ENCODE measurements at places on chromosomes 16 and 17.

GRCh38 chr17:1573932-1574696, 11.5 kb upstream of the PITPNA start:
- DNase-seq: peak; percentile 72

GRCh38 chr16:67260426-67261063, 11.8 kb downstream of the SLC9A5 start:
- DNase-seq: no peak

- DNase-seq: peak; percentile 49
Measured at GRCh38 chr17:3534881-3535252, 22.7 kb downstream of the TRPV3 start.

DNA sequence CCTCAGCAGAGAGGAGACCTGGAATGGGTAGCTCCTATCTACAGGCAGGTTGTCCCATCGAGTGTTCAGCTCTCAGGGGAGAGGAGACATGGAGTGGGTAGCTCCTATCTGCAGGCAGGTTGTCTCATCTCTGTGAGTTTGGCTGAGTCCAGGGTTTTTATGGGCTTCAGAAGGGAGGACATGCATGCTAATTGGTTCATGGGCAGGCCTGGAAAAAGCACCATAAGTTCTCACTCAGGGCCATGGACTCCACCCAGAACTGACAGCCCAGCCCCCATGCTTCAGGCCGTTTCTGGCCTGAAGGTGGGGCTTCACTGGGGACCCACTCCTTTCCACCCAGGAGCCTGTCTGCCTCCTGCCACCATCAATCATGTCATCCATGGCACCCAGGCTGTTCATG, 84.0 kb downstream of the CYB561 start:
- DNase-seq: no peak

DNA sequence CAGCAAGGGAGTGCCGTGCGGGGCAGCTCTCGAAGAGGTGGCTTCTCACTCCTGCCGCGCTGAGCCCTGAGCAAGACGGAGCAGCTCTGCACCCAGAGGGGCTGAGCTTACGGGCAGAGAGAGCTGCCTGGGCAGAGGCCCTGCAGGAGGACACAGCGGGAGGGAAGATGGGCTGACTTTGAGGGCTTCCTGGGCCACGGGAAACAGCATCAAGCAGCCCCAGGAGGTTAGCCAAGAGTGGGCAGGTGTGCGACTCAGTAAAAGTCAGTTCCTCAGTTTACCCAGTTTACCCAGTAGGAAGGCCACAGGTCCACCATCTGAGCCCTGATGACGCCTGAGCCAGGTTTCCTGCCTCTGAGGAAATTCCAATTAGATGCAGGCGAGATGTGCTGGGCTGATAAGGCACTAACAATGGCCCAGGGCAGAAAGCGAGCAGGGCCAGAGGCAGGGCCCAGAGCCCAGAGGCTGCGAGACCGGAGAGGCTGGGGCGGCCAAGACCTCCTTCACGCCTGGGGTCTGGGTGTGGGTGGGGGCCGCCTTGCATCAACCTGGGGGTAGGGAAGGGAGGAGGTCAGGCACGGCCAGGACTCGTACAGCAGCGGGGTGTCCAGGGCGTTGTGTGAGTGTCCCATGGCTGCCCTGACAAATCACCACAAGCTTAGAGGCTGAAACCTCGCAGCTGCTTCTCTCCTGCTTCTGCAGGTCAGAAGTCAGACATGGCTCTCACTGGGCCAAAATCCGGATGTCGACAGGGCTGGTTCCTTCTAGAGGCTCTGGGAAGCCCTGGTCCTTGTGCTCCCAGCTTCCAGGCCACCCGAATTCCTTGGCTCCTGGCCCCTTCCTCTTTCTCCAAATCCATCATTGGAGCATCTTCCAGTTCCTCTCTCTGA, 32.0 kb upstream of the CIBAR2 start:
- no peak for DNase-seq

GRCh38 chr16:80903616-80904015, 99.2 kb upstream of the CDYL2 start:
- no peak for DNase-seq

DNA sequence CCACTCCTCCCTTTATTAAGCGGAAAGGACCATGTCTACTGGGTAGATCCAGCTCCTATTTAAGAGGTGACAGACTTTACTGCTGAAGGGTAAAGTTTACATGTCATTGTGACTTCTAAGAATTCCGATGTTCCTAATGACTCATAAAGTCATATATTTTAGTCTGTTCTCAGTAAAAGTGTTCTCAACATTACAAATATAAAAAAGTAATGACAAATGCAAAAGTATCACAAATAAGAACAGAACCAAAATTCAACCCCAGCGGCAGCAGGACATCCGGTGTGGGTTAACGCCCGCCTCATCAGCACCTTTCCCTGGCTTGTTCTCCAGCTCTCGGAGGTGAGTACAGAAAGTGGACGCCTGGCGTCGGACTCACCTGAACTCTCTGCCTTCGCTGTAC, 6.8 kb downstream of the AXIN1 start:
- DNase-seq: no peak

DNA sequence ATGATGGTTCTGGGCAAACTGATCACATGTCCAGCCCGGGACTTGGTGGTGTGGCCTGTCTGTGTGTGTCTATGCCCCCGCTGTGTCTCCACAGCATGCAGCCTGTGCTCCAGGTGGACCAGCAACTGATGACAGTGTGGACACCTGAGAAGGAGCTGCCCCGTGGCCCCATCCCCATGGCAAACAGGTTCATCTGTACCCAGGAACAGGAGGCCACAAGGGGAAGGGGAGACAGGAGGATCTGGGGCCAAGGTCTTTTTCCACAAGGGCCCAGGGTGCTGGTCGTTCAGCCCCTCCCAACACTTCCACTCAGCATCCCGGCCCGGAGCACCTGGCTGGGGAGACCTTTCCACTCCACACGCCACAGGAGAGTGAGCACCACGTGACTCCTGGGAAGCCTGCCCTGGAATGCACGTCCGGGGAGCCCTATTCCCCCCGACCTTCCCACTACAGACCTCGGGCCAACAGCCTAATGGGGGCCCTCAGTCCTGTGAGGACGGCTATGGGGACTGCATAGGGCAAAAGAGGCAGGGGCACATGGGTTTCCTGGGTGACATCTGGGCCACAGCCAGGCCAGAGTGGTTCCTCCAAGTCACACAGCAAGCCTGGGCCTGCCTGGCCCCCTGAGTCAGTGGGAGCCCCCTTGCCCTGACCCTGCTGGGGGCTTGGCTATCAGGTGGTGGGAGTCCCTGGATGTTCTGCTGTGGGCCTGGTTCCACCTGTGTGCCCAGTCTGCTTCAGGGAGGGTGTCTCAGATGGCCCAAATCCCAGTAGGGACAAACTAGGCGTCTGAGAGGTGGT, 20.8 kb upstream of the NXPH3 start:
- DNase-seq: no peak

- DNase-seq: no peak
Measured at GRCh38 chr17:81740395-81740961, 28.4 kb downstream of the SLC25A10 start.

GRCh38 chr16:4474192-4474961, at the start of gene NMRAL1:
TSS of gene NMRAL1 (minus strand) at chr16:4474625. CDS start at chr16:4474132, 493 bp downstream.
- peak; percentile 62 for DNase-seq

GRCh38 chr17:76553178-76553908, 13.5 kb downstream of the PRCD start:
- no peak for DNase-seq

DNA sequence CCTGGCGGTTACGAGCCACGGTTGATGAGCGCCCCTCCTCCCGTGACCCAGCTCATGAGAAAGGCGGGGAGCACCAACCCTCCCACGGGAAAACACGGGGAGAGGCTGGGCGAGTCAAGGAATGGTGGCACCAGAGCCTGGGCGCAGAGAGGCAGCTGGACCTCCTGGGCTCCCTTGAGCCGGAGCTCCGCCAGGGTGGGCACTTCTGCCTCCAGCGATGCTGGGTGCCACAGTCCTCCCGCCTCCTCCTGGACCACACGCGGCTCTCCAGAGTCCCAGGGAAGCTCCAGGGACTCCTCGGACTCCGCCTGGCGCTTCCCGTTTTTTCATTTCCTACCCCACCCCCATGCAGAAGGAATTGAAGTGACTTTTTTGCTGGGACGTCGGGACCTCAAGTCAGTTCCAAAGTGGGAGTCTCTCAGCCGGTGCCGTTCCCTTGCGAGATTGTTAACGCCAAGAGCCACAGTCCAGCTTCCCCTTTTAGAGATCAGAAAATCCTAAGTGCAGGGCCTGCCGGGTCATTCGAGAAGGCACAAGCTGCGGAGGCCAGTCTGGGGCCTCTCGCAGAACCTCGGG, 6.6 kb upstream of the CBX8 start:
- no peak for DNase-seq

DNA sequence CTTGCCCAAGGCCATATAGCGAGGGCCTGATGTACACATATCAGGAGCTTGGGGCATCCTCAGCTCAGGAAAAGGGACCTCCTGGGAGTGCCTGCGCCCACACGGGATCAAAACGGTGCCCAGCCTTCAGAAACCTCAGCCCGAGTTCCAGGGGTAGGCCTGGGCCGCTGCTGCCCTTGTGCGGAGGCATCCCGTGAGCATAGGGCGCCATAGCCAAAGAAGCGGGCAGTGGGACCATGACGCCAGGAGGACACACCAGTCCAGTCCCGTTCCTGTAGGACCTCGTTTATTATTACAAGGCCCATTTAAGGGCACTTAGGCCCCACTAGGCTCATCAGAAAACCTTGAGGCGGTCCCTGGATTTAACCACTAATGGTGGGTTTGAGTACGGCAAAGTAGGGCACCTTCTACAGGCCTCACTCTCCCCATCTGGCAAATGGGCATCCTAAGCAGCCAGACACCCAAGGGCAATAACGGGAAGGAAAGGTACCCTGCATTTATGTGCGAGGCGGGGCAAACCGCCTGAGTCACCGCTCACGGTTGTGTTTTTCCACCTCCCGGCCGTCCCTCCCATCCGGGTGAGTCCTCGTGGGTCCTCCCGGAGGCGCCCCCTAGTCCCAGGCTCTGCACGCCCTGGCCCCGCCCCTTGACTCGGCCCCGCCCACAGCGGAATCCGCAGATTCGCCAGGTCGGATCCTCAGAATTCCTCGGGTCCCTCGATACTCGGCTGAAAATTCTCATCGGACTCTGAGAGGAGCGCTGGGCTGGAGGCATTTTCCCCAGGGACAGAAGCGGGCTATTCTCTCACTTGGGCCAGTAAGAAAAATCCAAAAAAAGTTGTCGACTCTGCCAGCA, 726 bp upstream of the SETD1A start:
- peak; percentile 73 for DNase-seq
